ENCODE measurements at places on chromosomes 3 and 15.

DNA sequence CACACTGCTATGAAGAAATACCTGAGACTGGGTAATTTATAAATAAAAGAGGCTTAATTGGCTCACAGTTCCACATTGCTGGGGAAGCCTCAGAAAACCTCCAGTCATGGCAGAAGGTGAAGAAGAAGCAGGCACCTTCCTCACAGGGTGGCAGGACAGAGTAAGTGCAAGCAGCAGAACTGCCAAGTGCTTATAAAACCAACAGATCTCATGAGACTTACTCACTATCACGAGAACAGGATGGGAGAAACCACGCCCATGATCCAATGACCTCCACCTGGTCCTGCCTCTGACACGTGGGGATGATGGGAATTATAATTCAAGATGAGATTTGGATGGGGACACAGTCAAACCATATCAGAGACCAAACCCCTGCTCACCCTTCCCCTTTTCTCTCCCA lies 75.0 kb downstream of the TRIM69 start:
- no peak for DNase-seq

DNA sequence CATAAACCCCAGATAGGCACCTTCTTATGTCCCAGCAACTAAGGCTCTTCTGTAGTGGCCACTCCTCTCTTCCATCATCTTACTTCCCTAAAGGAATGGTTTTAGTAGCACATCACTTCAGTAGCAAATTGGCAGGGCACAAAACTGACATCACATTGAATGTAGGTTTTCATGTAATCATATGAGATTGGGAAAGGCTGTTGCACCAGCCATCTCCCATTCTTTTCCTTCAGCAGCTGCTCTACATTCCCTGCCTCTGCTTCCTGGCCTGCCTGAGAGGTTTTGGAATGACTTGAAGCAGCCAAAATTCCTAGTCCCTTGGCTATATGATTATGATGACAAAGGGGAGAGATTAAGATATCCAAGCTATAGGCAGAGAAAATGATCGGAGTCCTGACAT lies 36.5 kb downstream of the NSUN3 start:
- DNase-seq, result no peak

DNA sequence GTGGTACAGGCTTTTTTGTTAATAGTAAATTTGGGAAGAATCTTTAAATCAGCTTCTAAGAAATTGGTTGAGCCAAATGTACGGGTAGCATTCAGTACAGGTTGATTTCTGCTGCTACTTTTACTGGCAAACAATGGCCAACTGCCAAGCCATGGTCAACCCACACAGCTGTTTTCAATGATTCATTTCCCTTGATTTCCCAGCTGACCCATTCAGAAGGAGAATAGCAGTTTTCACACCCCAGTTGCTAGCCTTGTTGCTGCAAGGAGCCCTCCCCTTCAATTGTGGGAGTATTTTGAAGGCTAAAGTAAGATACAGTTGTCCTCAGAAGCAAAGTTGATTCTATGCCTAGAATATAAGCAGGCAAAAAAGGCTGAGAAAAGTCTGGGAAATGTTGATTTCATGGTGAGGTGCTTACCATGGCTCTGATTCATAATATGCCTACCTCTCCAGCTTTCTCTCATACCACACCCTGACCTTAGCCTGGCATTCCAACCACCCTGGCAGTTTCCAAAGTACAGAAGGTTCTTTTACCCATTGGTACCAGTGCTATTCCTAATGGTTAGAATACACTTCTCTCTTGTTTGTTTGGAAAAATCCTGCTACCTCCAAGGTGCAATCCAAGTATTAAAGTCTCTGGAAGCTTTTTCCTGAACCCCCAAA lies 320.3 kb upstream of the TGFBR2 start:
- DNase-seq, result no peak

GRCh38 chr3:104610730-104611652 lies 755.7 kb upstream of the ALCAM start:
- DNase-seq, result no peak
